ENCODE measurements at places on chromosomes 16 and 17.
A peak's percentile ranks its signal among the peaks of the same experiment; 100 is the strongest.

GRCh38 chr16:10970065-10970464 is 25.7 kb downstream of the CLEC16A start:
- peak; percentile 43 for DNase-seq

DNA sequence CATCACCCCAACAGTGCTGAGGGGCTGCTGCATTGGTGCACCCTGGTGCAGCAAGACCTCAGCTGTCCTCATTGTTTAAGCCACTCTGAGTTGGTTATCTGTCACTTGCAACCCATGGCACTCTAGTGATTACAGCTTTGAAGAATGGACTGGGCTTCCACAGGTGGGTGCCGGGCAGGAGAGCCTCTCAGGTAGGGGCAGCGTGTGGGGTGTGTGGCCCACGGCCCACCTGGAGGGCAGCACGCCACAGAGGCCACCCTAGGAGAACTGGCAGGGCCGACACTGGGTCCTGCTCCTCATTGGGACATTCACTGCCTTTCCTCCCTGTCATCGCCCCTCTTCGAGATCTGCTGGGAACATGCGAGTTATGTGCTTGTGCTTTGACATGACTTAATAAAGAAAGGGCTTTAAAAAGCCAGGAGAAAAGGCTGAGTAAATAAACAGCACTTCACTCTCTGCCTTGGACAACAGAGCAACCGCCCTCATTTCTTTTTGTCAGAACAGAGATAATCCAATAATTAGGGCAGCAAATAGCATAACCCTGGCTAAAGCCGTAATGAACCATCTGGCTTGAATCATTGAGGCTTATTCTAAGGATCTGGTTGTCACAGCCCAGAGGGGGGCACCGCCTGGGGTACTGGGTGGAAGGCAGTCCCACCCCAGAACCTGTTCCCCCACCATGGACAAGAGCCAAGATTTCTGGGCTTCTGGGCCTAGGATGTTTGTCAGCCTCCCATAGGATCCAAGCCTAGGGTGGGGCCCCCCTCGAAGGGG is 3.0 kb downstream of the DOC2B start:
- DNase-seq = no peak

DNA sequence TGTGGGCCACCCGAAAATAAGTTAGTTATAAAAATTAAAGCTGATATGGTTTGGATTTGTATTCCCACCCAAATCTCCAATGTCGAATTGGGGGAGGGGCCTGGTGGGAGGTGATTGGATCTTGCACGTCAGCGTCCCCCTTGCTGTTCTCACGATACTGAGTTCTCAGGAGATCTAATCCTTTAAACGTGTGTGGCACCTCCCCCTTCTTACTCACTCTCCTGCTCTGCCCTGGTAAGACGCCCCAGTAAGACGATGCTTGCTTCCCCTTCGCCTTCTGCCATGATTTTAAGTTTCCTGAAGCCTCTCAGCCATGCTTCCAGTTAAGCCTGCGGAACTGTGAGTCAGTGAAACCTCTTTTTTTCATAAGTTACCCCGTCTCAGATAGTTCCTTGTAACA is 35.4 kb downstream of the SYCE1L start:
- DNase-seq = peak; percentile 81

GRCh38 chr16:2985462-2985861 is 5.2 kb upstream of the PKMYT1 start:
- no peak for DNase-seq

GRCh38 chr16:25893332-25893731 is 201.6 kb downstream of the HS3ST4 start:
- no peak for DNase-seq

DNA sequence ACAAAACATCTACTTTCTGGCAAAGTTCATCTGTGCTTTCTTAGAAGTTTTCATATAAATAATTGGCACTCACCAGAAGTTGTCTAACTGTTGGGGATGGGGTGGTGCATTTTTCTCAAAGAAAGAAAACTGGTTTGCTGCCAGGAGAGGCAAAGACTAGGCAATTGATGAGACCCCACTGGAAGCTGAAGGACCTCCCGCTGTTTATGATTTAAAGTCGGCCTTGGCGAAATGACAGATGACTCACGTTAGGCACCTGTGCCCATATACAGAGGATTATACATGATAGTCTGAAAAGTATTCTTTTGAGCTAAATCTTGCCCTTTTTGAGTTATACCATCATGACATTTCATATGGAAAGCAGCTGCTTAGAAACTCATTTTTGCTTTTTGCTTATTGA is 193.0 kb upstream of the ZFHX3 start:
- no peak for DNase-seq

- no peak for DNase-seq
These were observed 41.6 kb downstream of the B9D1 start for GRCh38 chr17:19320876-19321275.

- no peak for DNase-seq
These were observed 247.1 kb downstream of the HAPSTR1 start for GRCh38 chr16:9338510-9338909.

DNA sequence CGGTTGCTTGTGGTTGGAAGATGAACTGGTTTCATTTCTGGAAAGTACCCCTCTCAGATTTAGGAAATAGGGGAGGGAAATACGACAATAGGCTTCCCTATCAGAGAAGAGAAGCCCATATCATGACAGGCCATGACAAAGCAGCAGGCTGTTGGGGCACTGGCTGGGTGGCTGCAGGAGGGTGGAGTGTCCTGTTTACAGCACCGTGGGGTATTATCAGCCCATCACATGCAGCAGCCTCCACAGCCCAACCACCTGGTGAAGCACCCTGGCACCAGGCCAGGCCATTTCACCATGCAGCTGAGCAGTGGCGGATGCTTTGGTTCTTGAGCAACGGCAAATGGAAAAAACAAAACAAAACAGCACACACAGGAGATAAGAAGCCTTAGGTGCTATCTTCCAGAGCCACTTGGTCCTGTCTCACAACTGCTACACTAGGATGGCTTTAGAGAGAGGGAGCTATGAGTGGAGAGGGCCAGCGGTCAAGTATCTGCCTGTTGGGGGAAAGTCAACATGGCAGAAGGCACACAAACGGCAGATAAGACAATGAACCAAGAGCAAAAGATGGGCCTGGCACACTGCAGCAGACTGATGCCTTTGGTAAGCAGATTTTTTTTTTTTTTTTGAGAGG is 24.2 kb downstream of the FAM117A start:
- peak; percentile 5 for DNase-seq

GRCh38 chr17:82892899-82893565 is 53.2 kb upstream of the ZNF750 start:
- DNase-seq = no peak

- no peak for DNase-seq
These were observed 1.6 kb upstream of the FOXJ1 start for GRCh38 chr17:76142585-76143041.

- no peak for DNase-seq
These were observed 4.4 kb downstream of the FMNL1 start for GRCh38 chr17:45225964-45226530.

DNA sequence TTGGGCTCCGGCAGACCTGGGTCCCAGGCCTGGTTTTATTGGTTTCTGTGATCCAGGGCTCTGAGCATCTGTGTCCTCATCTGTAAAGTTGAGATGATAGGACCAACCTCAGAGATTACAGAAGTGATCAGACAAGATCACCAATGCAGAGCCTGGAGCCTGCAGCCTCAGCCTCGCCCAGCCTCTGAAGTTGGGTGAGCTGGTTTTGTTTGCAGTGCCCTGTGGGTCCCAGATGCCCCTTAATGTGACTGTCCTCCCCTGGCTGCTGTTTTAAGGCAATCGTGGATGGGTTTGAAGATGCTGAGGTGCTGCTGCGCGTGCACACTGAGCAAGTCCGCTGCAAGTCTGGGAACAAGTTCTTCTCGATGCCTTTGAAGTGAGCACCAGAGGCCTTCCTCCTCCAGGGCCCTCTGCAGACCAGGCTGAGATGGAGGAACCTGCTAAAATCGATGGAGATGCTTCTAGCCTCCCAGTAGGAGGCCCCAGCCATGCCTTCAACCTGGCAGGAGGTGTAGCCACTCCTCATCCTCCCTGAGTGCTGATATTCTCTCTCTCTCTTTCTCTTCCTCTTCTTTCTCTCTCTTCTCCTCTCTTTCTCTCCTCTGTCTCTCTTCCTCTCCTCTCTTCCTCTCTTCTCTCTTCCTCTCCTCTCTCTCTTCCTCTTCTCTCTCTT is 5.6 kb upstream of the MMP15 start:
- no peak for DNase-seq

GRCh38 chr17:68197997-68198930 is 49.6 kb upstream of the AMZ2 start:
- no peak for DNase-seq

DNA sequence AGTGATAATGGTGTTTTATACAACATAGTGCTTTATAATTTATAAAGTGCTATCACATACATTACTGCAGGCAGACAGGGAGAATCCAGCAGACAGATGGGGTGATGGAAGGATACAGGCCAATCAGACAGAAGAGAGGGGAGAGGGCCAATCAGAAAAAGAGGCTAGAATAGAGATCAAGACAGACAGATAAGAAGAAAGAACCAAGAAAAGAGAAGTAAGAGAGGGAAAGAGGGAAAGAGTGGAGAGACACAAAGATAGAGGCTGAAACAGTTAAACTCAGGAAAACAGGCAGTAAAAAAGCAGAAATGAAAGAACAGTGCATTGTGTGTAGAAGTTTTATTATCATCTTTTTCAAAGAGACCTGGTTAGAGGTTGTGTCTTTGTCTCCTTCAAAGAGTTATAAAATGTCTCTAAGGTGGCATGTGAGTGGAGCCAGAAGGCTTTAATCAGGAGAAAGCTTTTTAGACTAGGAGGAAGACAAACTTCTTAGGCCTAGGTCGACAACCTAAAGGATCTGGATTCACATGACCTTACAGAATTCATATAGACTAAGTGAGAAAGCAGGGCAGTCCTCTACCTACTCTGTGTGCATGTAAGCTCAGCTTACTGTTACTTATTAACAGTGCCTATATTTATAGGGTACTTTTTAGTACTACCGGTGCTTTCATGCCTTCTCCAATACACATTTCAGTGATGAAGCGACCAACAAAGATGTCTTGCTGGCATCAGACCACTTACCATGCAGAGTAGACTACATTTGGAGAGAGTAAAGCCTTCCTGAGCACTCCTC is 8.3 kb upstream of the CHD3 start:
- DNase-seq = no peak

GRCh38 chr16:1537763-1538289 is 4.4 kb downstream of the TMEM204 start:
- no peak for DNase-seq

DNA sequence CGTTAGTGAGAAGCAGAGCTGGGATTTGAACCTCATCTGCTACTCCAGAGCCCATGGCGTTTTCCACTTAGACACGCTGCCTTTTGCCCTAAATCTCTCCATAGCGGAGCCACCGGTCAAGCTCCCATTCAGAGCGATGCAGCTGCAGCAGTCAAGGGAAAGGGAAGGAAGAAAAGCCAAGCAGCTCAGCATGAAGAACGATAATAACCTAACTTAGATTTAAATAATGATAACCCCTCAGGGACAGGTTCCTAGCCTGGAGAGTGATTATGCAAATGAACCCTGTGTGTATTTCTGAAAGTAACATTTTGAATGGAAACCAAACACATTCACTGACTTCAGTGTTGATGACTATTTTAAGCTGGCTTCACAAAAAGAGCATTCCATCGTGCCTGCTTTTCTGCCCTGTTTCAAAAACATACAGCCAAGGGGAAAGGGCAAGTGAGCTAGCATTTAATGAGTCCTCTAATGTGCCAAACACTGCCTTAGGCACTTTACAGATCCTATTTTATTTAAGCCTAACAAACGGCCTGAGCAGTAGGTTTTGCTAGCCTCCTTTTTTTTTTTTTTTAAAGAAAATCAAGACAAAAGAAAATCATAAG is 798.3 kb downstream of the CDH8 start:
- DNase-seq = no peak

DNA sequence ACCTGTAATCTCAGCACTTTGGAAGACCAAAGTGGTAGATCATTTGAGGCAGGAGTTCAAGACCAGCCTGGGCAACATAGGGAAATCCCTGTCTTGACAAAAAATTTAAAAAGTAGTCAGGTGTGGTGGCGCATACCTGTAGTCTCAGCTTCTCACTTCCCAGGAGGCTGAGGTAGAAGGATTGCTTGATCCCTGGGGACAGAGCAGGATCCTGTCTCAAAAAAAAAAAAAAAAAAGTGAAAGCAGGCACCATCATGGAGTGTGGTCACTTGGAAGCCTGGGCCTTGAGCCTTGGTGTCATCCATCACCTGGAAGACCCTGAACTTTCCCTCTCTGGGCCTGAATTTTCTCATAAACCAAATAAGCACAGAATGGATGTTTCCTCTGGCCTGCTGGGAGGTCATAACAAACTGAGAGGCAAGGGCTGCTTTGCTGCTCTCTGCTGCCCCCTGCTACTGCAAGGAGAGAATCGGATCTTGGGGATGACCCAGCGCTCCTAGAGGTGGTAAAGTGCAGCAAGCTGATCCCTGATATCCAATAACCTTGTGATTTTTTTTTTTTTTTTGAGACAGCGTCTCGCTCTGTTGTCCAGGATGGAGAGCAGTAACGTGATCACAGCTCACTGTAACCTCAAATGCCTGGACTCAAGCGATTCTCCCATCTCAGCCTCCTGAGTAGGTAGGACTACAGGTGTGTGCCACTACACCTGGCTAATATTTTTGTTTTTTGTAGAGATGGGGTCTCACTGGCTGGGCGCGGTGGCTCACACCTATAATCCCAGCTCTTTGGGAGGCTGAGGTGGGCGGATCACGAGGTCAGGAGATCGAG is 75.9 kb upstream of the RNU2-1 start:
- no peak for DNase-seq

GRCh38 chr16:89572485-89573205 is 2.9 kb upstream of the CPNE7 start:
- no peak for DNase-seq

- no peak for DNase-seq
These were observed 3.6 kb downstream of the IRF8 start for GRCh38 chr16:85902366-85903155.

GRCh38 chr16:49959552-49960277 is 65.3 kb upstream of the CNEP1R1 start:
- no peak for DNase-seq

- no peak for DNase-seq
These were observed 571.0 kb downstream of the CDH8 start for GRCh38 chr16:61465285-61465684.

- DNase-seq = peak; percentile 90
These were observed 260.5 kb downstream of the CBLN1 start for GRCh38 chr16:49021136-49021535.

GRCh38 chr16:84024854-84025253 is 17.7 kb downstream of the SLC38A8 start:
- DNase-seq = no peak

GRCh38 chr17:42517516-42517915 is 18.5 kb upstream of the NAGLU start:
- peak; percentile 91 for DNase-seq

DNA sequence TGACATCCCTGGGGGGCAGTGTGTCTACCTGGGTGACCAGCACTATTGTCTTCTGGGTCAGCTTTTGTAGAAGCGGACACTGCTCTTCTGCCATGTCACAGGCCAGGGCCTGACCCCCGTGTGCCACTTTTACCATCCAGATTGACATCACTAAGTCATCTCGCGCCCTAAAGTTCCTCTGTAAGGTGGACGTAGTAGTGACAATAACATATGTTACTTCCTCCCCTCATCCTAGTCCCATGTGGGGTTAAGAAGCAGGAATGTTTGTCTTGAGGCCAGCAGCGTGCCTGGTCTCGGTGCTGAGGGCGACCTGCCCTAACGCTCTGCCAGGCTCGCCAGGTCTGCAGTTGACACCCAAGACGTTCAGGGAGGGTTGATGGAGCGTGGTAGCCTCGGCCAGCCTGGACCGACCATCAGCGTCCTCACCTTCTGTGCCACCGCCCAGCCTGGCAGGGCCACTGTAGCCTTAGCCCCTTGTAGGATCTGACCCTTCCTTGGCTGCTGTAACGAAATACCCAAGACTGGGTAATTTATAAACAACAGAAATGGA is 20.7 kb downstream of the GAA start:
- no peak for DNase-seq

Measured in M059J (cell line).